Fibroblast of skin of left biceps (primary cell): ENCODE measurements at places on chromosomes 13 and 19.
A peak's percentile ranks its signal among the peaks of the same experiment; 100 is the strongest.

DNA sequence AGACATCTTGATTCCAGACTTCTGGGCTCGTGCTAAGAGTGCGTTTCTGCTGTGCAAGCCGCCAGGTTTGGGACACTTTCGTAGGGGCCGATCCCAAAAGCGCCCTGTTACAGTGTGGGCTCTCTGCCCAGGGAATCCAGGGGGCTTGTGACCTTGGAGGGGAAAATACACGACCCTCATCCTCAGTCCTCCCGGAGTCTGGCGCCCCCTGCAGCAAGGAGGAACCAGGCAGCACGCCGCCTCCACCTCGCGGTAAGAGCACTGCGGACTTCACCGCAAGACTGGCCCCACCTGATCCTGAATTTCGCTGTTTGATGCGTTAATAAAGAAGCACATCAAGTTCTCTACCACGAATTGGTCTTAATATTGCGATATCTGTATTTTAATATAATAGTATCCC, 5.2 kb downstream of the POLRMT start:
- DNase-seq = no peak

DNA sequence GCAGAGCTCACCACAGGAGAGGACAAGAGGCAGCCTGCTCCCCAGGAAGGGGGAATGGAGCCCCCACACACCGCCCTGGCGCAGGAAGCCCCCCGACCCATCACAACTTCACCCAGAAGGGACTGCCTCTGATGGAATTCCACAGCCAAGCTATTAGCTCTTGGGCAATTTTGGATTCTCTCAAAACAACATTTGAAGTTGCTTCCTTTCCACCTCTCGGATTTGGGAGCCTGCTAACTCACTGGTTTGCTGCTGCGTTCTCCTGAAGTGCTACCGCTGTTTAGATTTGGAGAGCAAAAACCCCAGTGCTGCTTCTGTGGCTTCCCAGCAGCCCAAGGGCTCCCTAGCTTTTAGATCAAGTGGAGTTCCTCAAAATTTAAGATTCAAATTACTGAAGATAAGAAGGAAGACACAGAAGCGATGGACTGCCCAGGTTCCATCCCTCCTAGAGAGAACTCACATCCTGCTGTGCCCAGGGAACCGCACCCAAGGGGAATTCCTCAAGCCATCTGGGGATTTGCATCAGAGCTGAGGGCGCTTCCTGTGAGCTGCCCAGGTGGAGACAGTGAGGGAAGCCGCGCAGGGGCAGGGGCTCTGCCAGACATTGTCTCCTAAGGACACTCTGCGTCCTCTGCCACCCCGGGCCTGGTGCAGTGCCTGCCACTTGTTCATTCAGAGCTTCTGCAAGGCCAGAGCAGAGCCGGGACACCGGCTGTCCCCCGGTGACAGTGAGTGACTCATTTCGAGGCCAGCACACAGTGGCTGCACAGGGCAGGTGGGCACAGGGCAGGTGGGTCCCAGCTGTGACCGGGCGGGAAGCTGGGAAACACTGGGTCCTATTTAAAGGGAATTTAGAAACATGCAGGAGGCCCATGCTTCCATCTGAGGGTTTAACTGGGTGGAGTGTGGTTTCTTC, 45.5 kb downstream of the COL4A1 start:
- DNase-seq = no peak

DNA sequence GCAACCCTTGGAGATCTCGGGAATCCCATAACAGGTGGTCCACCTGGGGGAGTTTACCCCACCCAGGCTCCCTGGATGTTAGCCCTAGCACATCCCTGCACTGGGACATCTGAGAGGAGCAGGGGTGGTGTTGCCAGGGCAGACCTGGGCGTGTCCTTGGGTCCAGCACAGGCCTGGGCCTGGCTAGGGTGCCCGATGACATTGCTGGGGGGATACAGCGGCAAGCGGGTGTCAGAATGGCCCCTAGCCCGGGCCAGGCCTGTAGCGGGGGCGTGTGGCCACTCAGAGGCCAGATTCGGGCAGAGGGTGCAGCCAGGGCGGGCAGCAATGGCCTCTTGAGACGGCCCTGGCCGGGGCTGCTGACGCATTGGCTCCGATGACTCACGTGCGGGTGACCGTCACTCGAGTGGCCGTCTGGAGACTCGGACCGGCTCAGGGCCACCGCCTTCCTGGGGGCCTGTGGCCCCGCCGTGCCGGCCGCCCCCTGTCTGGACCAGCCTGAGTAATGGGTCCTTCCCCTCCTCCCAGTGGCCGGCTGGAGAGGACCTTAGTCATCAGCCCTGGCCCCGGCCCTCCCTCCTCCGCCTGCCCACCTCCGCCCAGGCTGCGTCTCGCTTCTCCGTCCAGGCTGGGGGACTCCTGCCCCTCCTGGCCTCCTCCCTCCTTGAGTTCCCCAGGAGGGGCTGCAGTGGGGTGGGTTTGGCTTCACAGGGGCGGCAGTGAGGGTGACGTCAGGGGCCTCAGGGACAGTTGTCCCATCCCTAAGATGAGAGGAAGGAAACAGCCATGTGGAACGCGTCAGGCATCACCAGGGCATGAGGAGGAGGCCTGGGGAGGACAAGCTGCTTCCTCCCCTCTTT, 23.2 kb upstream of the CRTC1 start:
- no peak for DNase-seq

GRCh38 chr13:84607261-84608013, 725.2 kb upstream of the SLITRK1 start:
- peak; percentile 54 for DNase-seq

GRCh38 chr19:3161453-3161852, 17.1 kb upstream of the S1PR4 start:
- no peak for DNase-seq

- DNase-seq = no peak
These were observed 32.2 kb downstream of the WTIP start for GRCh38 chr19:34513767-34514166.

DNA sequence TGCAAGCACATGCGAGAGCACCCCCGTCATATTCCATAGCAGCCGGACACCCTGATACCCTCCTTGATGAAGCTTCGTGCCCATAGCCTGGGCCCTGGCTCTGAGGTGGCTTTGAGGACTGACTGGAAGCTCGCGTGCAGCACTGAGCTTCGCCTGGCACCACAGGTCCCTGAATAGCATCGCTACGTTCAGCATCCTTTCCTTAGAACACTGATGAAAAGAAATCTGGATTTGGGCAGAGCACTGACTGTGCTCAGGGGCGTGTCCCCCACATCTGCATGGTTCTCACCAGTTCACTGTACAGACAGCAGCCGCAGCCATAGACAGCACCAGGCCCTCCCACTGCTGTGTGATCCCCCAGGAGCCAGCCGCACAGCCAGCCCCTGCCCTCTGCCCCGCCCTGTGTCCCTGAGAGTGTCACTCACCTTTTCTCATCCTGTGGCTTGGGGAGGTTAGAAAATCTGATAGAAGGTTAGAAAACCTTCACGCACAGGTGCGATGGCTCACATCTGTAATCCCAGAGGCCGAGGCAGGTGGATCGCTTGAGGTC, 49.3 kb upstream of the SPACA7 start:
- no peak for DNase-seq

DNA sequence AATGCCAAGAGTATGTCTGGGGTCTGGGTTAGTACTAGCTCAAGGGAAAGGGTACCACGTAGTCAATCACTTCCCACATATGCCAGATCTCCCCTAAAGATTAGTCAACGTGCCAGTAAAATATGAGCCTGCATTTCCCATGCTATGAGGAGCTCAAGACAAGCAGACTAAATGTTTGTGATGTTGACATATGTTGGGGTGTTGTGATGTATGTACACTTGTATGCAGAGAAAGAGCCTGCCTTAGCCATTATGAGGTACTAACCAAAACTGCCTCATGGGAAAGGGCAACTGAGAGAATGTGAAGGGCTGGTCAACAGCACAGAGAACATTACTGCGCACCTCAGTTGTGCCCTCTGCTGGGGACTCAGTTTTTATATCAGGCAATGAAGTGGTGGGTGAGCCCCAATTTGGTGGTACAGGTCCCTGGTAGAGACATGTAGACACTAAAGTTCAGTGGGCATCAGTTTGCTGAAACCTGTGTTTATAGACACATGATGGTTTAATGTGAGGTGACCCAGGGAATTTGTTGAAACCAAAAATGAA, 287.0 kb downstream of the DCT start:
- DNase-seq = no peak

- no peak for DNase-seq
These were observed 1.3 kb upstream of the SIGLEC9 start for GRCh38 chr19:51123381-51123800.

DNA sequence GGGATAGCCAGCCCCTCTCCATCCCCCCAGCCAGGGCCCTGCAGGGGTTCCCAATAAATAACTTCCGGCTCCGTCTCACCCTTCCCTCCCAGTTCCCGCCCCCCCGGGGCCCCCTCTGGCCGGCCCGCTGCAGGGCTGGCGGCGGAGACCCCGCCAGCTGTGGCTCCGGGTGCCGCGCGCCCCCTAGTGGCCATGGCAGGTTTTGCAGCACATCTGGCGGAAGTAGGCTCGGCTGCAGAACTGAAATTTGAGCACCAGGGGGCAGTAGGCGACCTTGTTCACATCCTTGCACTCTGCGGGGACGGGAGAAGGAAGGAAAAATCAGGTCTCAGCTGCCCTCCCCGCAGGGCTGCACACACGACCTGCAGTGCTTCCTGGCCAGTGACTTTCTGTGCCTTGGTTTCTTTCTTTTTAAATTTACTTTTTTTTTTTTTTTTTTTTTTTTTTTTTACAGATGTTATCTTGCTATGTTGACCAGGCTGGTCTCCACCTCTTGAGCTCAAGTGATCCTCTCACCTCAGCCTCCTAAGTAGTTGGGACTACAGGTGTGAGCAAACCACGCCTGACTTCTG, 3.6 kb upstream of the MYO1F start:
- peak; percentile 26 for DNase-seq

DNA sequence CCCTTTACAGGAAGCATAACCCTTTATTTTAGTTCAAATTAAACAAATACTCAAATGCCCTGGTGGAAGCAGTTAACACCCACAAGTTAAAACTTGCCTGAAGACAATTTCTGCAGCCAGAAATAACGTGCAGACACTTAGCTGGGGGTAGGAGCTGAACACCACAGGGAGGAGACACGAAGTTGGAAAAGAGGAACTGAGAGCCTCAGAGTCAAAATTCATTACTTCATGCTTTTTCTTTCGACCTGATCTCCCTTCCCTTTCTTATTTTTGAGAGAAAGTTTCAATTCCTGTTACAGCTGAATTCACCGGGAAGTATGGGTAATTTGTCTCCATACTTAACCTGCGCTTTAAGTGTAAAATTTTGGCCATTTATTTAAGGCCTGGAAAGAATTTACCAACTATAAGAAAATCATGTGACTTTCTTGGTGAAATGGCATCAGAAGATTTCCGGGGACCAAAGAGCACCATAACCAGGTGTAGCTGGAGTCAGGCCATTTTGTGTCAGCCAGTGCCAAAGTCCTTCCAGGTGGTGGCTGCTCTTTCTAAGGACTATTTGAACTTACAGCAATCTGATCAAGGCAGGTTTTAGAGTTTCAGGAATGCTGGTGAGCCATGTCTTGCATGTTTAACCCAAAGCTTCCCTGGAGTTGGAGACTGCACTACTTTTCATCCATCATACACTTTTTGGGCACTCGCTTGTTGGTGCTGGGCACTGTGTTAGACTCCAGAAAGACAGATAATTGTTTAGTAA, 46.5 kb upstream of the RCBTB2 start:
- DNase-seq = no peak

- no peak for DNase-seq
These were observed 471.0 kb downstream of the OLFM4 start for GRCh38 chr13:53499576-53500133.

GRCh38 chr19:934197-934840, 8.5 kb downstream of the ARID3A start:
- no peak for DNase-seq

- no peak for DNase-seq
These were observed 255.1 kb upstream of the SOX21 start for GRCh38 chr13:94967183-94968039.

DNA sequence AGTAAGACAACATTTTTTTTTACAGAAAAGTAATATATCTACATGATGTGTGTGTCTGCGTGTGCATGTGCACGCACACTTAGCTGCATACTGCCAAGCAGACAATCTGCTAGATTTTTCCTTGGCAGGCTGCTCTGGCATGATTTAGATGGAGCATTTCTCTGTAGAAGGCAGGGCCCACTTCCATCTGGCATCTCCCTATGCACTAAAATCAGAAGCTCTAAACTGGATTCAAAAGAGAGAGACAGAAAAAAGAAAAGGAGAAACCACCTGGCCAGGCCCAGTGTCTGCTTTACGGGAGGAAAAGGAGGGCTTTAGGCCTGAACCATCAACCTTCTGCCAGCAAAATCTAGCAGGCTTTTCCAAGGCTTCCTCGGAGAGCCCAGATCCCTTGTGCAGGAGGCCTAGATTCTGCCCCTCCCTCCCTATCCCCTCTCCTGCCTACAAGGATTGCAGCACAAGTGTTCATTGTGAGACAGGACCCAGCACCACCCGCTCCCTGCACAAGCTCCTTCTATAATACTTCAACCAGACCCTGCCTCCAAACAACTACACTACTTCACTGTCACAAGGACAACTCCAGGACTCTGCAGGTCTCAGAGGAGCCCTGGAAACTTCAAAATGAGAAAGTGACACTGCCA, 99.3 kb downstream of the DOCK9 start:
- no peak for DNase-seq

- no peak for DNase-seq
These were observed 6.1 kb downstream of the ATP13A1 start for GRCh38 chr19:19657397-19657783.

DNA sequence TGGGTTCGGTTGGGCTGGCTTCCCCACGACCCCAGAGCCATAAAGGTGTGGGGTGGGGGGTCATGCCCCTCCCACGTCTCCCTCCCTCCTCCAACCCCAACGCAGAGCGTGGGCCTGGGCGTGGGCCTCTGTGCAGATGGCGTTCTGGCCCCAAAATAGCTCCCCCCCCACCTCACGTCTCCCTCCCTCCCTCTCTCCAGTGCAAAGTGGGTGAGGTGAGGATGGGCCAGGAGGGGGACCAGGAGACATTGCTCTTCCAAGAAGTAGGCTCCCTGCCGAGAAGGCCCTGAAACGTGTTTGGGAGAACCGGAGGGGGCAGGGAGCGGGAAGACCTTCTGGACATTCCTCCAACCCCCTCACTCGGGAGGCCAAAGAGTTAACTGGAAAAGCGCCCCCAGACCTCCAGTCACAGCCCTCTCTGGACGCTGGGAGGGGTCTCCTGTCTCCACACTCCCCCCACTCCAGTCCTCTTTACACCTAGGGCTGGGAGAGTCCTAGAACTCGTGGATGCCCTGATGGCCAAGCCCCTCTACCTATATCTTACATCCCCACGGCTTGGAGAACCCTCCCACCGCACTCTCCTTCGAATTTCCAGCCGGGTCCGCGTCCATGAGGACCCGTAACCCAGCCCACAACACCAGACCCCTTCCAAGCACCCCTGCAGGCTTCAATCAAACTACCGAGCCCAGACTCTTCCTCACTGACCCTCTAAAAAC, 855 bp downstream of the UNC13A start:
- DNase-seq = no peak

GRCh38 chr19:49506575-49507105, 5.8 kb upstream of the FCGRT start:
- no peak for DNase-seq

DNA sequence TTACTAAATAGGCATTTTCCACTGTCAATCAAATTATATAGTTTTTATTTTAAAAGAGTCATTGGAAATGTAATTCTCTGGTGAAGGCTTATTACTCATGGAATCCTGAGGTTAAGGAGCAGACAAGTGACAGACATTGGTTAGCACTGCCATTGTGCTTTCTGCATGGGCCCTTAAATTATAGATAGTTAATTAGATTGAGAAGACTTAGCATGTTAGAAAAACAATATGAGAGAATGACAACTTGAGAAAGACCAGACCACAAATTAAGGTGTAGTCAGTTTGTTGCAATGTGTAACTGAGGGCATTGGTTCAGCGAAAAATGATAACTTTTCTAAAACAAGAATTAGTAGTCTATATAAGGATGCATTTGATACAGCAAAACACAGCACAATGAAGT, 195.5 kb downstream of the SLITRK6 start:
- DNase-seq = no peak
